ENCODE measurements at places on chromosomes 1 and 21.

GRCh38 chr1:217133958-217134856, 411.0 kb upstream of the ESRRG start:
- DNase-seq: no peak

- no peak for DNase-seq
Measured at GRCh38 chr1:166905136-166905535, 29.1 kb upstream of the TADA1 start.

DNA sequence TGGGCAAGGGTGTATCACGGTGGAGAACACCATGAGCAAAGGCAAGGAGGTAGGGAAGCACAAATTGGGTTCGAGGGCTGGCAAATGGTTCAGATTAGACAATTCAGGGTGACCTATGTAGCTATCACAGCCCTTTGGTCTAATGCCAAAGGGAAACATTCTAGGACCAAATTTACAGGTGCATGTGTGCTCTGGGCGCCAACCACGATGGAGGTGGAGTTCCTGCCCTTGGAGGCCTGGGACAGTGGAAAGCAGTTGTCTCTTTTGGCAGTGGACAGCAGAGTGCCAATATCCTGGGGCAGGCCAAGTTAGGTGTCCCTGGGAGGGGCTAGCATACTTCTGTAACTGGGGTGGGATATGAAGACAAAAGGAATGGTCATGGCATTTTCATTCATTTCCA, 40.1 kb downstream of the IGFN1 start:
- DNase-seq: no peak

DNA sequence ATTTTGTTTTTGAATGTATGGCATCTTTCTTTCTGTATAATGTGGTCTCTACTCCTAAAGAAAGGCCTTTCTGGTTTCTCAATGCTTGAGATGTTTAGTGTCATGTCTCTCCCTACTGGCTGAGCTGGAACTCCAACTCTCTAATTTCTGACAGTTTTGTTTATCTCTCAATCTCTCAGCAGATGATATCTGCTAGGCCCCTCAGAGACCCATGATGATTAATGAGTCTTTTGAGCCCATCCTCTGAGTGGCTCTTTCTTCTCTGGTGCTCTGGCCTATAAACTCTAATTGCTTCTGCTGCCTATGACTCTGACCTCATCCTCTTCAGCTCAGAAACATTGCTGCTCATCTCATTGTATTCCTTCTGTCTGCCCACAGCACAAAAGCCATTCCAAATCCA, 46.6 kb downstream of the CRB1 start:
- peak; percentile 87 for DNase-seq
